ENCODE measurements at places on chromosomes 1 and 21.

GRCh38 chr1:65795311-65795710 lies 2.6 kb downstream of the PDE4B start:
- DNase-seq, result no peak

DNA sequence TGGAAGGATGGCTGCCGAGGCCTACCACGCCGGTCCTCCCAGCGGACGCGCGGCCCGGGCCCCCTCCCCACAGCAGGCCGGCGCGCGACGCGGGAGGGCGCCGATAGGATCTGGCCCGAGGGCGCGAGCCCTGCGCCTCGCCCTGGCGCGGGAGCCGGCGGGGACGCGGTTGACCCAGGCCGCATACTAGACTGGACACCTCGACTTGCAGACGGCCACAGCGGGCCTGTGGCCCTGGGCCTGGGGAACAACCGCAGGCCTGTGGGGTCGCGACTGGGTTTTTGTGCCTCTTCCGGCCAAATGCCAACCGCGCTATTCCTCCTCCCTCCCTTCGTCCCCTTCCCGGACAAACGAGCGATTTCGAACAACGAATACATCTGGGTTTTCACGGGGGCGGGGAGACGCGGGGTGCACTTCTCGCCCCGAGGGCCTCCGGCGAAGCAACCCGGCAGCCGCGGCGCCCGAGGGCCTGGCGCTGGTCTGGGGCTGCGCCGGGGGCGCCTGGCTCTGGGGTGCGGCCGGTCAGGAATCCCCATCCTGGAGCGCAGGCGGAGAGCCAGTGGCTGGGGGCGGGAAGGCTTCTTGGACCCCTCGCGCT lies 2.4 kb downstream of the NHLH2 start:
- DNase-seq, result no peak

GRCh38 chr1:22131875-22132486 lies 10.9 kb downstream of the WNT4 start:
- peak; percentile 49 for DNase-seq

GRCh38 chr1:106780066-106780465 lies 276.4 kb upstream of the PRMT6 start:
- no peak for DNase-seq

DNA sequence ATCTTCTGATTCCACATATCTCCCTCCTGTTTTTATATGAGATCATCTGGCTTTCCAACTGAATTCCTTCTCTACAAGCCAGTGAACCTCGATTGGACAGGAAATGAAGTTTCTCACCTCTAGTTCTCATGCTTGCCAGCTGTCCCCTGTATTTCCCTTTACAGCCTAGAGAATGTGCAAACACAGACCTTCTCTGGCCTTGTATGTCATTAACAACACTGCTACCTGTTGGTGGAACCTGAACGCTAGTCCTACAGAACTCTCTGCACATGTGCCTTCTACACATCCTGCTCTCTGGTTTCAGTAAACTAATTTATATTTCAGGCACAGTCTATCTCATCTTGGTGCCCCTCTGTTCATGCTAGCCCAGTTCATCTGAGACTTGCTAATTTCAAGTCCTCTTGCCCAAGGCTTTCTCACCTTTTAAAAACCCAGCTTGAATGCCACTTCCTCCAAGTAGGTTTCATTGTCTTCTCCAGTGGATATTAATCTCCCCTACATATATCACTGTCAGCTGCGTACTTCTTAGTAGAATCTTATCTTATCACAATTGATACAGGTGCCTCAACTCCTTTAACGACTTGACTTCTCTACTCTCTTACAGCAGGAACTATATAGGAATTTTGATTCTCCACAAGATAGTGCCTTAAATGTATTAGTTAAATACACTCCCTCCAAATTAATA lies 549.9 kb downstream of the PLPP3 start:
- DNase-seq, result no peak

GRCh38 chr1:15212954-15213291 lies 34.1 kb upstream of the FHAD1 start:
- DNase-seq, result no peak

- DNase-seq, result no peak
Observed at GRCh38 chr1:100383743-100384405, 31.6 kb downstream of the CDC14A start.

GRCh38 chr1:88647249-88647645 lies 36.8 kb upstream of the PKN2 start:
- DNase-seq, result no peak

- no peak for DNase-seq
Observed at GRCh38 chr1:91862120-91862519, 23.8 kb downstream of the TGFBR3 start.

- no peak for DNase-seq
Observed at GRCh38 chr1:226816576-226816975, 53.8 kb upstream of the PSEN2 start.

- DNase-seq, result no peak
Observed at GRCh38 chr1:205432116-205432515, 10.3 kb upstream of the LEMD1 start.

DNA sequence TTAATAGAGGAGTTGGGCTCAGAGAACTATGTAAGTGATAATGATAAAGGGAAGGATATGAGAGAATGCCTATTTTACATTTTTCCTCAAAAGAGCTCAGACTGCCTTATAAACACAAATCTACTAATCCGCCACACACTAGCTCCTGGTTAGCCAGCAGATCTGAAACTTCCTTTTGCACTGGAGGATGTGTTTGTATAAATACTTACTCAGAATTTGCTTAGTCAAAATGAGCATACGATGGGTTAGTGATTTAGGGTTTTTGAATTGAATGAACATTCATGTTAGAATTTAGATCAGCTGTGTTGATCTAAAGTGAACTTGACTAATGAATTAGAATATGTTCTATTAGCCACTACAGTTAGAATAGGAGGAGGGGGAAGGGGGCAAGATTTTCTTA lies 9.1 kb upstream of the IER5 start:
- DNase-seq, result no peak

GRCh38 chr1:171429137-171429536 lies 56.2 kb upstream of the PRRC2C start:
- no peak for DNase-seq

- DNase-seq, result no peak
Observed at GRCh38 chr1:150981805-150982712, at the start of gene ANXA9. TSS of gene ANXA9 (plus strand) at chr1:150982292. CDS start at chr1:150983106, 814 bp downstream.

DNA sequence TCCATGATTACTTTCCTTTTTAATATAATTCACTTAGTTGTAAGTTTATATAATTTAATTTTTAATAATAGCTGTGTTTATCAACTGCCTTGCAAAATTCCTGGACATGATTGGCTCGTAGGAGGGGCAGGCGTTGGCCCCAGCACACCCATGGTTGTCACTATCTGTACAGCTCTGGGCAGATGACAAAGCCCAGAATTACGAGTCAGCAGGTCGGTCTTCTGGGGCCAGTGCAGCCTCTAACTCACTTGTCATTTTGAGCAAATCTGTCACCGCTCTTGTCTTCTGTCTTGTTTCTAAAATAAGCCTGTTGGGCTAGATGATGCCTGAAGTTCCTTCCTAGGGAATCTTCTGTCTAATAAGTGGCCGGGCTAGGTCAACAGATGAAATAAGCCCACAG lies 21.4 kb upstream of the LRRC38 start:
- no peak for DNase-seq

GRCh38 chr1:109306832-109307273 lies at the start of gene MYBPHL:
TSS of gene MYBPHL (minus strand) at chr1:109307011. CDS start at chr1:109306991, 20 bp downstream.
- DNase-seq, result no peak

DNA sequence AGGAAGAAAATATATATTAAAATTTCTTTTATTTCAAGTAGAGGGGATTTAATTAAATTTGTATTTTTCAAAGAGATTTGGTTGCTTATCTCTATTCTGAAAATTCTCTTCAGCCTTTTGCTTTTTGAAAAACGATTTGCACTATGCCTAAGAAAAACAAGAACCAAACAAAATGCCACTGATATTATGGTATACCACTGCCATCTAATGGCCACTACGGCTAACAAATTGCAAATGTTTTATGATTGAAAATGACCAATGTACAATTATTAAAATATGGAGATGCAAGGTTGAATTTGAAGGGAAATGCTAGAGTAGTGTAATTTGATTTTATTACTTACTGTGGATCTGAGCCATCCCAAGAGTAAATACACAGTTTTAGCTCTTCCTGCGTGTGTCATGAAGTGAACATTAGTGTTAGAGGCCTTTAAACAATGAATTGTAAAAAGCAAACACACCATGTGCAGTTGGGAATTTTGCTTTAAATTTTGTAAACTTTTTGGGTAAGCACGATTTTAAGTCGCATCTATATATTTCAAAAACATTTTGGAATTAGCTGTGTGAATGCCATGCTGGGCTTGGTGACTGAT lies 137.4 kb upstream of the USP25 start:
- no peak for DNase-seq

DNA sequence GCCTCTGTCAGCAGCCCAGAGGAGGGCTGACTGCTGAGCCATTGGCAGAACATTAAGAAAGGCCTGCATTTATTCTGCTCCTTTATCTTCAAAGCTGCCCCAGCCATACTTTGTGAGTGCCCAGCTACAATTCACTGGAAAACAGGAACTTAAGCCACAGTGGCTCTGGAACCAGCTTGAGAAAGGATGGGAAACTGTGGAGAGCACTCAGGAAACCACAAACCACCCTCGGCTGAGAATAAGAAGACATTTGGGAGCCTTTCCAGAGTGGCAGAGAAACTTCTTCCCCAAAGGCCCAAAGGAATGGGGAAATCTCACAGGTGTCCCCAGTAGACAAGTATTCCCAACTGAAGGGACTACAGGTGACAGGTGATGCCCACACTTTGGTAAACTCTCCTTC lies 1.8 kb downstream of the LAMB3 start:
- no peak for DNase-seq

- no peak for DNase-seq
Observed at GRCh38 chr1:19315378-19316198, 3.5 kb downstream of the SLC66A1 start.

- no peak for DNase-seq
Observed at GRCh38 chr1:43843684-43844083, 89.9 kb upstream of the ARTN start.

DNA sequence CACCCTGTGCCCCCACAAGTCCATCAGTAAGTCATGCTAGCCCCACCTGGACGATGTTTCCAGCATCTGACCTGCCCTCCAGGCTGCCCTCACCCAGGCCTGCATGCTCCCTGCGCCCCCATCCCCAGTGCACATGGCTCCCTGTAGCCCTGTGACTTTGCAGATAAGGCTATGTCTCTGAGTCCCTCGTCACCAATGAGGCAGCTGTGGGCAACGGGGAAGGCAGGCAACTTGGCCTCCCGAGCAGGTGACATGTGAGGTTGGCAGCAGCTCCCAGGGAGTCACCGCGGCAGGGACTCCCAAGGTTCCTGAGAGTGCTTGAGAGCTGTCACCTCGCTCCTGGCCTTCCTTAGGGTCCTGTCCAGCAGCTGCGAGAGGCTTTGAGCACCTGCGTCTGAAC lies 32.4 kb upstream of the AGPAT3 start:
- DNase-seq, result no peak

- DNase-seq, result no peak
Observed at GRCh38 chr1:15950302-15950701, 25.6 kb downstream of the ZBTB17 start.

GRCh38 chr1:22105611-22106207 lies 37.2 kb downstream of the WNT4 start:
- peak; percentile 15 for DNase-seq

DNA sequence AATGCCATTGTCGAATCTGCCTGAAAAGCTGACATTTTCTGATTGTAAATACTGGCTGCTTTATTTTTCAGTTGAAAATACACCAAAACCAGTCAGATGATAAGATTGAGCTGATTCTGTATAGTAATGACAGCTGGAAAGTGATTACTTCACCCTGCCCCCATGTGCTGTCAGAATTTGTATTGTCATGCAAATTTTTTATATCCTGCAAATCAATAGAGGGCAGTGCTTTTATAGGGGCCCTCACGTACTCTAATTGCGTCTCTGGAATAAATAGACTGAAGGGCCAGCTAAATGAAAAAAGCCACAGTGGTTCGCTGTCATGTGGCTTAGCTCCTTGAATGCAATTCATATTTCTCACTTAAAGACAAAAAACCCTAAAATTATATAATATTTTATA lies 208.6 kb downstream of the LHX8 start:
- no peak for DNase-seq

GRCh38 chr1:42748461-42749410 lies 8.7 kb upstream of the CLDN19 start:
- no peak for DNase-seq

- DNase-seq, result no peak
Observed at GRCh38 chr1:151062741-151063371, 2.7 kb downstream of the MLLT11 start.

GRCh38 chr1:192158181-192158580 lies at the start of gene RGS18:
TSS of gene RGS18 (plus strand) at chr1:192158462. CDS start at chr1:192158638, 176 bp downstream.
- no peak for DNase-seq

DNA sequence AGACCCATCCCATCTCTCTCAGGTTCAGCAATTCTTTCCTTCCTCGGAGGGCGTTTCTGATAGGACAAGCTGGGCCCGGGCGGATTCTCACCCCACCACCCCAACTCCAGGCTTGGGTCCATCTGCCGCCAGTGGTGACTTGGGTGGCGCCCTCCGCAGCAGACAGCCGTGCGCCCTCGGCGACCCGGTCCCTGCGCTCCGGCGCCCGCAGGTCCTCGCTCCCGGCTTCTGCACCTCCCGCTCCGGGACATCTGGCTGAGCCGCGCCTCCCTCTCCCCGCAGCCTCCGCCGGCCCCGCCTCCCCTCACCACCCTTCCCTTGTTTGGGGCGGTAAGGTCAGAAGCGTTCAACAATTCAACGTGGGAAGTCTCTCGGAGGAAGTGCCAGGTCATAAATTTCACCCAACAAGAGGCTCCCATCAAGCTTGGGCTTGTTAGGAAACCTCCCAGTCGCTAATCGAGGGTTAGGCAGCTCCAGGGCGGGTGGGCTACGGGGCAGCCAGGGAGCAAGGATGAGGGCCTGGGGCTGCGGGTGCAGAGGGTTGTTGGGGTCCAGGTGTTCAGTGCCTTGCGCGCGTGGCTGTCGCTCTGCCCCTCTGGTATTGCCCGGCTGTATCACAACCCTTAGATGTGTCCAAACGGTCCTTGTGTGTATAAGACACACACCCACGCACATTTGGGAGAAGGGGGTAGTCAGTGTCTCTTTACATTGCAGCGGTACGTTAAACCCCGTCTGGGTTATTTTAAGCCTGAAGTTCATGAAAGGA lies 39.8 kb downstream of the OLIG1 start:
- DNase-seq, result no peak

- no peak for DNase-seq
Observed at GRCh38 chr1:68148631-68149030, 83.7 kb downstream of the WLS start.

GRCh38 chr1:10890491-10891071 lies 94.1 kb upstream of the CASZ1 start:
- DNase-seq, result no peak

- no peak for DNase-seq
Observed at GRCh38 chr21:18340387-18340942, 63.1 kb downstream of the TMPRSS15 start.

DNA sequence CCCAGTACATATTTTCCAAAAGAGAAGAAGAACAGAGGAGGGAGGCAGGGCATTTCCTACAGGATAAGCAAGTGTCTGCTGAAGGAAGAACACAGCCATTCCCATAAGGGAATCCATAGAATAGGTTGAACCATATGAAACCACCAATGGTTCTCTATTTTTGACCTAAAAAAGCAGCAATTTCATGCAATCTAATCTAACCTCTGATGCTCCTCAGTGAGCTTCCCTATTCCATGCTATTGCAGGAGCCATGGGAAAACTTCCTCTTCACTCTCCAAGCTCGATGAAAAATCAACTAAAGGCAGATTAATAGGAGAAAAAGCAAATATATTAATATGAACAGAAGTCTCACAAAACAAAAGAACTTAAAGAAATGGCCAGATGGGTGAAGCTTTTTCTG lies 50.5 kb downstream of the SIPA1L2 start:
- no peak for DNase-seq

GRCh38 chr1:46301808-46302640 lies 1.4 kb downstream of the LRRC41 start:
- peak; percentile 38 for DNase-seq
